Fibroblast of villous mesenchyme (primary cell): ENCODE measurements at places on chromosomes 13 and 19. TPM values are rescaled to one million over a fixed set of nuclear protein-coding genes. Genes with fewer than 3 reads are reported as not detected.
A peak's percentile ranks its signal among the peaks of the same experiment; 100 is the strongest.

CAPN12 gene
- 0.86 TPM in 1 of 2 replicates, not detected in the other for total RNA-seq

DNA sequence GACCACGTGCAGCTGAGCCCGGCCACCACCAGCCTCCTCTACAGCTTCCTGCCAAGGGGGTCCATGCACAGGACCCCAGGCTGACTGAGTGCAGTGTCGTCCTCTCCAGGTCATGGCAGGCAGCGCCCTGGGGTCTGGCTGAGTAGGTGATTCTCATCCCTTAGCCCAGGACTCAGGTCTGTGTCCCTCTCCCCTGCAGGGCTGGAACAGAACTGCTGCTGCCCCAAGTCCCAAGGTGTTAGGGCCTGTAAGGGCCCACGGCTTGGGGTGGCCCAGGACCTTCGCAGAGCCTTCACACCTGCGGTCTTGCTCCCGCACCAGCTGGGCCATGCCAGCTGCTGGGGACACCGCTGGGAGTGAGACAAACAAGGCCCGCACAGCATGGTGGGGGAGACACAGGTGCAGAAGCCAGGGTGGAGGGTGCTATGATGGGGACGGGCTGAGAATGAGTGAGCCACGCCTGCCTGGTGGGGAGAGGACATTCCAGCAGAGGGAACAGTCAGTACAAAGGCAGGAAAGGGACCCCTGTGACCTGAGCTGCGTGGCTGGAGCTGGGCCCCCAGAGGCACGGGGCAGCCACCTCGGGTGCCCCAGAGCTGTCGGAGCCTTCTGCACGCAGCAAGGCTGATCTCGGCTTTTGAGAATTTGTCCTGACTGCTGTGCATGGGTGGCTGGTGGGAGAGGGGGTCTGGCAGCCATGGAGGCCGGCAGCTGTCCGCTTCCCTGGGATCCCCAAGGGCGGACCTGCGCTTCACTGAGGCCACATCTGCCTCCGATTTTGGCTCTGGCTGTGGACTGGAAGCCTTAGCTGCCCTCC, 11.9 kb downstream of the PLEKHF1 start:
- DNase-seq, result no peak

- peak; percentile 59 for DNase-seq
Observed at GRCh38 chr19:56900573-56901097, 60.1 kb upstream of the PEG3 start.

- peak; percentile 64 for DNase-seq
Observed at GRCh38 chr13:51148952-51149573, 38.0 kb upstream of the C13orf42 start.

GRCh38 chr13:44730099-44730498, 154.0 kb upstream of the TSC22D1 start:
- DNase-seq, result no peak

DNA sequence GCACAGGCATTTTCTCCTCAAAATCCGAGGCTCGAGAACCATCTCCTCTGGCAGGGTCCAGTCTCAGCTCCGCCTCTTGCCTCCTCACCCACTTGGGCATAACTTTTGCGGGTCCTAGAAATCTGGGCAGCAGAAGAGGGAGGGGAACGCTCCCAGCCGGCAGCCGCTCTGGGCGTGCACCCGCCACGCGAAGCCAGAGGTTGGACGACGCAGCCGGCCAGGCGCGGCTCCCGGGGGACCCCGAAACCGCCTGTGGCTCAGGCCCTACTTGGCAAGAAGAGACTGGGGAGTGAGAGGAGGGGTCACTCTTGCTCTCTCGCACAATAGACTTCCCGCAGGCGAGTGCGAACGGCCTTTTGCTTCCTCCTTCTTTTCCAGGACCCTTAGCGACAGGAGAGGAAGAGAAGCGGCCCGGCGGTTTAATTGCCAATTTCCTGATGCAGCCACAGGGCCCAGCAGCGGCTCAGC, 6.0 kb upstream of the SOX1 start:
- DNase-seq, result no peak

- no peak for DNase-seq
Observed at GRCh38 chr13:30431269-30431940, 9.1 kb downstream of the UBE2L5 start.

KLK3 gene
- not detected in 2 replicates for total RNA-seq

DNA sequence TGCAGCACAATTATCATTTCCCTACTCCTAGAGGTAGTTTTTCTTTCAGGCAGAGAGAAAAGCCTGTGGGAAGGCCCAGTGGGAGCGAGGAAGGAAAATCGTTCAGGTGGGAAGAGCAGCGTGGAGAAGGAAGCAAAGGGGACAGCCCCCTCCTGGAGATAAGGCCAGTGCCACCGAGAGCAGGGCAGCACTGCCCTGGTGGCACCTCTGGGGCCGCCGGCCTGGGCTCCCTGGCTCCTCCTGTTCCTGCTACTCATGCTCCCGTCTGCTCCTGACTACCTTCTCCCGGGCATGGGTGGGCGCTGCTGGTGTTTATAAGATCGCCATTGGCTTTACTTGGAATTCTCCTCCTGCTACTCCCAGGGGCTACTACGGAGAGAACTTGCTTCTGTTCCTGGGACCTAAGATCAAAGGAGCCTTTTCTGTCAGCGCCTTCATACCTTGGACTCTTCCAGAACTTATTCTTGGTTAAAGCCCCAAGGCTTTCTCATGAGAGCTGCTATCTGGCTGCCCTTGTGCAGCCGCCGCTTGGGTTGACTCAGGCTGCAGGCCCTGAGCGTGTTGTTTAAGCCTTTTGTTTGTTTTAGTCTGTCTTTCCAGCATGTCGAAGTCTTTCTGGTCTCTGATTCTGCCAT, 3.7 kb upstream of the FLT1 start:
- no peak for DNase-seq

FGF22 gene
- total RNA-seq, result not detected in 2 replicates

DNA sequence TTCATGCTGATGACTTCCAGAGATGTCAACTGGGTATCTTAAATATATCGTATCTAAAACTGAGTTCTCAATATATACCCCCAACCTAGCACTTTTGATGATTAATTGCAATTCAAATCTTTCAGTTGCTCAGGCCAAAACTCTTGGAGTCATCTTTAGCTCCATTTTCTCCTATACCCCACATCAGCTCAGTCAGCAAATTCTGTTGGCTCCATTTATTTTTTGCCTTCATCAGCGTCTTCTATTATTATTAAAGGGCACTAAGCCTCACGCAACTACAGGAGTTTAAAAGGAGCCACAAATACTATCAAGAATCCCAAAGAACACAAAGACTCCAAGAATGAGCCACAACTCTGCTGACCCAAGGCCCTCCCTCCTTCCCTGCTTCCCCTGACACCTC, 134.9 kb downstream of the KCTD12 start:
- DNase-seq, result no peak
